ENCODE measurements at places on chromosomes 1 and 21. TPM values are rescaled to one million over a fixed set of nuclear protein-coding genes. Genes with fewer than 3 reads are reported as not detected.

GRCh38 chr1:100299521-100300222, 33.7 kb downstream of the RTCA start:
- no peak overlapping the region for H3K4me3 ChIP-seq
- no peak for DNase-seq
- H3K27ac ChIP-seq: no peak overlapping the region
- no peaks in the 10 kb centered on the region for H3K27me3 ChIP-seq
- peaks cover 25% of the 10 kb centered on the region for H3K4me1 ChIP-seq

- H3K27me3 ChIP-seq: no peaks in the 10 kb centered on the region
- H3K27ac ChIP-seq: no peak overlapping the region
- no peaks in the 10 kb centered on the region for H3K4me1 ChIP-seq
- no peak for DNase-seq
Measured at GRCh38 chr1:71364236-71364635, 283.4 kb upstream of the ZRANB2 start.

- H3K27me3 ChIP-seq: no peaks in the 10 kb centered on the region
- no peak overlapping the region for H3K27ac ChIP-seq
- peaks cover 36% of the 10 kb centered on the region for H3K4me1 ChIP-seq
- no peaks in the 10 kb centered on the region for H3K36me3 ChIP-seq
- no peak overlapping the region for H3K4me3 ChIP-seq
Measured at GRCh38 chr1:67465375-67465774, 35.2 kb upstream of the SERBP1 start.

GRCh38 chr1:176049582-176049981, 157.5 kb downstream of the COP1 start:
- H3K4me1 ChIP-seq: no peaks in the 10 kb centered on the region
- H3K4me3 ChIP-seq: no peak overlapping the region
- H3K27me3 ChIP-seq: no peaks in the 10 kb centered on the region
- H3K36me3 ChIP-seq: no peaks in the 10 kb centered on the region

GRCh38 chr1:110585481-110585880, 20.7 kb downstream of the KCNA2 start:
- no peak for DNase-seq
- H3K4me1 ChIP-seq: no peaks in the 10 kb centered on the region
- no peak overlapping the region for H3K4me3 ChIP-seq

DNA sequence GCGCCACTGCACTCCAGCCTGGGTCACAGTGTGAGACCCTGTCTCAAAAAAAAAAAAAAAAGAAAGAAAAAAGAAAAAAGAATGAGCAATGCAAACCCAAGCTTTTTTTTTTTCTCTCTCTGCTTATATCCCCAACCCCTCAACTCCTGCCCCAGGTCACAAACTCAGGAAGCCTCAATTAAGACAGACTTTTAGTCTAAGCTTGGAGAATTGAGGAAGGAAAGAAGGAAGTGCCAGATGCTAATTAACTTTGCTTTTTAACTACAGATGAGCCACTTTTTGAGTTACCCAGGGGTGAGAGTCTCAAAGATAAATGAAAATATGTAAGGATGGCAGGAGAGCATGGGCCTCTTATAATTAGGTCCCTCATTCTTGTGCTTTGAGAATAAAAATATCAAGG, 33.3 kb downstream of the PIK3CD start:
- H3K36me3 ChIP-seq: no peaks in the 10 kb centered on the region
- DNase-seq: no peak
- H3K4me3 ChIP-seq: no peak overlapping the region
- no peak overlapping the region for H3K27ac ChIP-seq

- peaks cover under 1% of the 10 kb centered on the region for H3K36me3 ChIP-seq
- no peaks in the 10 kb centered on the region for H3K4me1 ChIP-seq
- no peak overlapping the region for H3K4me3 ChIP-seq
Measured at GRCh38 chr1:28326515-28326914, 2.3 kb upstream of the MED18 start.

DNA sequence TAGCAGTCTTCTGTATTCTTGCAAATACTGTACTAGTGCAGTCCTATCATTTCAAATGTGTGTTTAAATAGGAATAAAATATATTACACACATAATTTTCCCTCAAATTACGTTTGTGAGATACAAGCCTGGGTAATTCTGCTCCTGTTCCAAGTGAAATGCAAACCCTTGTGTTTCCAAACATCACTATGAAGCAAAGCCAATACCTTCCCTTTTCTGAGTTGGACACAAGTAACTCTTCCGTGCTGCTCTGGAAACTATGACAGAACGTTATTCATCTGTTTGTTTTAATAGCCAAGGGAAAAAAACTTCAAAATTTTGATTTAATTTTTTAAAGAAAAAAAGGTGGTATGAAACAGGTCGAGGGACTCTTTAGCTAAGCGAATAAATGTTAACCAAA, 73.7 kb upstream of the UBE2U start:
- no peak overlapping the region for H3K27ac ChIP-seq
- H3K27me3 ChIP-seq: no peaks in the 10 kb centered on the region
- H3K36me3 ChIP-seq: no peaks in the 10 kb centered on the region
- no peak for DNase-seq
- no peak overlapping the region for H3K4me3 ChIP-seq

- no peaks in the 10 kb centered on the region for H3K36me3 ChIP-seq
- DNase-seq: no peak
- H3K4me1 ChIP-seq: peaks cover 9% of the 10 kb centered on the region
- H3K4me3 ChIP-seq: no peak overlapping the region
- H3K27ac ChIP-seq: no peak overlapping the region
Measured at GRCh38 chr1:25675729-25676476, 59.3 kb downstream of the MAN1C1 start.

GRCh38 chr21:25496825-25497482, 110.3 kb downstream of the MRPL39 start:
- no peak overlapping the region for H3K4me3 ChIP-seq
- no peaks in the 10 kb centered on the region for H3K36me3 ChIP-seq
- H3K27me3 ChIP-seq: no peaks in the 10 kb centered on the region
- H3K4me1 ChIP-seq: no peaks in the 10 kb centered on the region
- DNase-seq: no peak

DNA sequence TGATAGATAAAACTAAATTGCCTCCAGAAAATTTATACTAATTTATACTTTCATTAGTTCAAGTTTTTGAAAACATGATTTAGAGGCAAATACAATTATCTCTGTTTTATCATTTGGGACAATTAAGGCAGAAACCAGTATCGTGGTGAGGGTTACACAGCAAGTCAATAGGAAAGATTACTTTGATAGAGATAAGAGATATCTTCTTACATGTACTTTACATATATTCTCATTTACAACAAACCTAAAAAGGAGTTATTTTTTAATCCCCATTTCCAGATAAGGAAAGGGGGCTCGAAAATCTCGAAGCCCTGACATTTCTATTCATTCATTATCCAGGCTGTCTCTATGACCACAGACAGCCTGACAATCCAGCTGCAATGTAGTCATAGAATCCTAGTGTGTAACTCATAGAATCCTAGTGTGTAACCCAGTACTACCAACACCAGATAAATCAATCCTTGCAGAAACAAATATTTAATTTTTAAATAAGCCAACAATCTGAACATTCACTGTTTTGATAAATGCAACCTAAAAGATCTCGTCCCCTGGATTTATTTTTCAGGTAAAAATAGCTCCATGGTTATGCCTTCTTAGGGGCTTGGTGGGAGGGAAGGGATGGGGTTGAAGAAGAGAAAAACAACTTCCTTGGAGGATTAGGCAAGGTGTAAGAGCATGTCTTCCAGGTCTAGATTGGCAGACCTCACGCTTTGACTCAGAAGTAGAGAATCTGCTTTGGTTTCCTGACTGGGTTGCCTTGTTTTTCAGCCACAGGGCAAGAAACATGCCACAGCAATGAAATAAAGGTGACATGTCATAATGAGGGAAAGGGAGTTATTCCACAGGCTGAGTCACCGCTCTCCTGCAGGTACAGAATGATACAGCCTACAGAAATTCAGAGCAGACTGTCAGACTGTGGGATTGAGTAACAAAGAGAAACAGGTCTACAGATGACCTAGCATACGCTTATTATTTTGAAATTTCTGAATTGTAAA, 45.6 kb downstream of the IRF2BP2 start:
- H3K36me3 ChIP-seq: no peaks in the 10 kb centered on the region
- no peaks in the 10 kb centered on the region for H3K4me1 ChIP-seq
- DNase-seq: no peak
- H3K27ac ChIP-seq: no peak overlapping the region
- no peak overlapping the region for H3K4me3 ChIP-seq

DNA sequence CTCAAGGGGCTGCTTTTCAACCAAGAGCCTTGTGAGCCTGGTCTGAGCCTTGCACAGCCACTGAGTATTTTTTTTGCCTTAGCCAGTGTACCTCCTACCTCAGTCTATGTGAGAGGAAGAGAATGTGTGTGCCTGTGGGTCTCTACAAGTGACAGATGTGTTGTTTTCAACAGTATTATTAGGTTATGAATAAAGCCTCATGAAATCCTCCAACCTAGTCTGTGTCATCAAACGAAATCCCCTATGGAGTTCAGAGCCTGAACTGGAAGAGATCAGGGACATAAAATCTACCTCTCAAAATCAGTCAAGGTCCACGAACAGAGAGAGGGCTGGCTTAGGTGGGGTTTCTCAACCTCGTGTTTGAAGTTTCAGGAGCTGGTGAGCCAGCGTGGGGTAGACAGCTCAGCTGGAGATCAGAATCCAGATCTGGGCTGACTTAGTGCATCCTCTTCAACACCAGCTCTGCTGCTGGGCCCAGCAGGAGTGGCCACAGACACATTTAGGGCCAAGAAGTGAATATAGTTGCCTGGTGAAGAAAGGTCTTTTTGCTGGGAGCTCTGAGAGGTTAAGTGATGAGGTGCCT, 8.2 kb downstream of the XKR8 start:
- H3K4me1 ChIP-seq: no peaks in the 10 kb centered on the region
- no peak overlapping the region for H3K27ac ChIP-seq
- no peaks in the 10 kb centered on the region for H3K27me3 ChIP-seq
- H3K4me3 ChIP-seq: no peak overlapping the region
- DNase-seq: no peak
- no peaks in the 10 kb centered on the region for H3K36me3 ChIP-seq

DNA sequence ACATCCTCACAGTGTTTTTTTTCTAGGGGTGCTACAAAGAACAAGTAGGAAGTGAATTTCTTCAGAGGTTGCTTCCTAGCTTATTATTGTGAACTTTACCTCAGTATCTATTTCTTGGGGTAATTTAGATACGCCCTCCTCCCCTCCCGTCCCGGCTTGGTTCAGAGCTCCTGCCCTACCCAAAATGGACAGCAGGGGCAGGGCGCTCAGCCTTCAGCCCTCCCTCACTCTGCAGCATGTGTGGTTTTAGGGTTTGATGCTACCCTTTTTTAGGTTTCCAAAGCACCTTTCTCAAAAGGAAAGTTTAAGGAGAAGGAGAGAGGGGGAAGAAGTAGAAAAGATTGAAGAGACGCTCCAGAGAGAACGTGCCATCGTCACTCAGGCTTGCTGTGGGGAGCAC, 16.9 kb upstream of the POGK start:
- peak; percentile 63 for DNase-seq
- H3K4me3 ChIP-seq: no peak overlapping the region
- H3K36me3 ChIP-seq: no peaks in the 10 kb centered on the region
- no peak overlapping the region for H3K27ac ChIP-seq
- no peaks in the 10 kb centered on the region for H3K27me3 ChIP-seq
- H3K4me1 ChIP-seq: no peaks in the 10 kb centered on the region

- H3K4me1 ChIP-seq: 0 out of 2 replicates have a peak, but pooled peaks cover 4% of the 10 kb centered on the region
- H3K4me3 ChIP-seq: no peak overlapping the region
- no peaks in the 10 kb centered on the region for H3K27me3 ChIP-seq
- H3K27ac ChIP-seq: no peak overlapping the region
Measured at GRCh38 chr21:24895885-24896734, 711.2 kb downstream of the MRPL39 start.

- no peak overlapping the region for H3K4me3 ChIP-seq
- H3K4me1 ChIP-seq: peaks cover 64% of the 10 kb centered on the region
- DNase-seq: no peak
- H3K27me3 ChIP-seq: no peaks in the 10 kb centered on the region
Measured at GRCh38 chr1:57162607-57163261, 196.9 kb upstream of the C8B start.

GRCh38 chr1:32684167-32684811, 18.3 kb downstream of the SYNC start:
- DNase-seq: no peak
- H3K4me3 ChIP-seq: no peak overlapping the region
- H3K27me3 ChIP-seq: no peaks in the 10 kb centered on the region
- no peaks in the 10 kb centered on the region for H3K4me1 ChIP-seq

DNA sequence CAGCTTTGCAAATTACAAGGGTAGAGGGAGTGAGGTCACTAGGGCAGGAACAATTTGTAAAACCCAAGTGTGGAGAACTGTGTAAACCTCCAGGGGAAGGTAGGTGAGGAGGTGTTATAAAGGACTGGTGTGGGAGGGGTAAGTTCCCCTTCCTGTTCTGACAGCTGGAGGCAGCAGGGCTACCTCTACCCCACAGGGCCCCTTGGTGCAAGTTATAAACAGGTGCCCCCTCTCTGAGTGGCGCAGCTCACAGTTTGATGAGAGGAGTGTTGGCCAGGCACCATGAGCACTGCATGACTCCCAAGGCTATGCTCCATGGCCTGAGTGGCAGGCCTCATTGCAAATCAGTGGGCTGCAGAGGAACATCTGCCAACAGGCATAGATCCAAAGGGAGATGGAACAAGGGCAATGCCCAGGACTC, 41.0 kb downstream of the MFSD2A start:
- H3K27ac ChIP-seq: no peak overlapping the region
- no peaks in the 10 kb centered on the region for H3K36me3 ChIP-seq
- H3K4me1 ChIP-seq: no peaks in the 10 kb centered on the region
- no peak for DNase-seq

GRCh38 chr1:178020968-178021640, 51.2 kb upstream of the SEC16B start:
- no peaks in the 10 kb centered on the region for H3K4me1 ChIP-seq
- no peak overlapping the region for H3K4me3 ChIP-seq
- H3K36me3 ChIP-seq: 0 out of 2 replicates have a peak, but pooled peaks cover 2% of the 10 kb centered on the region
- no peak for DNase-seq

GRCh38 chr1:50300297-50300696, 122.9 kb downstream of the DMRTA2 start:
- H3K4me1 ChIP-seq: no peaks in the 10 kb centered on the region
- no peak for DNase-seq
- no peak overlapping the region for H3K27ac ChIP-seq
- no peak overlapping the region for H3K4me3 ChIP-seq
- H3K27me3 ChIP-seq: no peaks in the 10 kb centered on the region

- peaks cover 6% of the 10 kb centered on the region for H3K27me3 ChIP-seq
- no peaks in the 10 kb centered on the region for H3K36me3 ChIP-seq
- no peak overlapping the region for H3K4me3 ChIP-seq
- no peak overlapping the region for H3K27ac ChIP-seq
- DNase-seq: no peak
- H3K4me1 ChIP-seq: no peaks in the 10 kb centered on the region
Measured at GRCh38 chr1:204370176-204370575, 10.4 kb upstream of the PLEKHA6 start.

RGL1 gene
- 2.1 TPM for total RNA-seq

S100A8 gene
- not detected for total RNA-seq

AMIGO1 gene
- total RNA-seq: 3.8 TPM

PPT1 gene
- 234 TPM for total RNA-seq

LYPD8 gene
- not detected for total RNA-seq

NOS1AP gene
- total RNA-seq: 5.8 TPM

PRAMEF27 gene
- total RNA-seq: not detected

PIGP gene
- 5.2 TPM for total RNA-seq

ERVH48-1 gene
- 44.2 TPM for total RNA-seq

OVAAL gene
- not detected for total RNA-seq

HMCN1 gene
- total RNA-seq: 8.7 TPM

KRTAP10-11 gene
- not detected for total RNA-seq
